ENCODE measurements at places on chromosomes 13 and 19.

GRCh38 chr19:1945899-1946298, 4.9 kb downstream of the CSNK1G2 start:
- DNase-seq: no peak

DNA sequence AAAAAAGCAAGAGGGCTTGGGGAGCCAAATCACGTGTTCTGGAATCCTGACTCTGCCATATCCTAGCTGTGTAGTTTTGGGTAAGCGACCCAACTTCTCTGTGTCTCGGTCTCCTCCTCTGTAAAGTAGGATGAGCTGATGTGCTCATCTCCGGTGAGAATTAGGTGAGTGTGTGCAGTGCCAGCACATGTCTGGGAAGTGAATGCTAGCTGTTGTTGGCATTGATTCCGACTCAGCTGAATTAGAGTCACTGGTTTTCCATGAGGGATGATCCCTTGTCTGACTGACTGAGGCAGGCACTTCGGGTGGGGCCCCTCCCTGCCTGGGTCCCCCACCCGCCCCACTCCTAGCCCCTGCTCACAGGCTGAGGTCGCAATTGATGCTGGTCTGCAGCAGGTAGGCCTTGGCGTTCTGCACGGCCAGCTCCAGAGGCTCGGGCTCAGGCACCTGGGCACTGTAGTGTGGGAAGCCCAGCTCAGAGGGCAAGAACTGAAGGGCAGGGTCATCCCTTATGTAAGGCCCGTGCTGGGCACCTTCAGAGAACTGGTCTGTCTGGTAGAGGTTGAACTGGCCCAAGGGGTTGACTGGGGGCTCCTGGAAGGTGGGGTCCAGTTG, 835 bp downstream of the RSPH6A start:
- DNase-seq: no peak

GRCh38 chr19:4109626-4109945, 14.3 kb downstream of the MAP2K2 start:
- no peak for DNase-seq

DNA sequence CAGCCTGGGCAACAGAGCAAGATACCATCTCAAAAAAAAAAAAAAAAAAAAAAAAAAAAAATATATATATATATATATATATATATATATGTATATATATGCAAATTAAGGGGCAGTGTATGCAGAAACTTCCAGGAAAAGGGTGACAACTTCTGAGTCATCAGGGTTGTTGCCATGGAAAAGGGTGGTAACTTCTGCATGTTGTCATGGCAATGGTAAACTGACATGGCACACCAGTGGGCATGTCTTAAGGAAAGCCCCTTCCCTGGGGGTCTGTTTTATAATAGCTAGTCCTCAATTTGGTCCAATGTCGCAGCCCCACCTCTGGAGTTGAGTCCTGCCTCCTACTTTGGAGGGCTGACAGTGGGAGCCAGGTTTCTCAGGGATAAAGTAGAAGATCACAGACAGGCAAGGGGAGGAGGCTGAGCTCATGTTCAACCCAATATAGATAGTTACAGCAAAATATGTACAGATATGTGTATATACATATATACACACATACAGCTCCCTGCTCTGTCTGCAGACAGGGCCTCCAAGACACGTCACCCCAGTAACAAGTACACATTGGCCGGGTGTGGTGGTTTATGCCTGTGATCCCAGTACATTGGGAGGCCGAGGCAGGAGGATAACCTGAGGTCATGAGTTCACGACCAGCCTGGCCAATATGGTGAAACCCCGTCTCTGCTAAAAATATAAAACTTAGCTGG, 7.2 kb upstream of the FCHO1 start:
- no peak for DNase-seq

All from stimulated activated CD8-positive, alpha-beta memory T cell treated with anti-CD3 and anti-CD28 coated beads, Interleukin-15, amount 100 ng/mL, for 48 hours (primary cell).